ENCODE measurements at places on chromosomes 2 and 18.

DNA sequence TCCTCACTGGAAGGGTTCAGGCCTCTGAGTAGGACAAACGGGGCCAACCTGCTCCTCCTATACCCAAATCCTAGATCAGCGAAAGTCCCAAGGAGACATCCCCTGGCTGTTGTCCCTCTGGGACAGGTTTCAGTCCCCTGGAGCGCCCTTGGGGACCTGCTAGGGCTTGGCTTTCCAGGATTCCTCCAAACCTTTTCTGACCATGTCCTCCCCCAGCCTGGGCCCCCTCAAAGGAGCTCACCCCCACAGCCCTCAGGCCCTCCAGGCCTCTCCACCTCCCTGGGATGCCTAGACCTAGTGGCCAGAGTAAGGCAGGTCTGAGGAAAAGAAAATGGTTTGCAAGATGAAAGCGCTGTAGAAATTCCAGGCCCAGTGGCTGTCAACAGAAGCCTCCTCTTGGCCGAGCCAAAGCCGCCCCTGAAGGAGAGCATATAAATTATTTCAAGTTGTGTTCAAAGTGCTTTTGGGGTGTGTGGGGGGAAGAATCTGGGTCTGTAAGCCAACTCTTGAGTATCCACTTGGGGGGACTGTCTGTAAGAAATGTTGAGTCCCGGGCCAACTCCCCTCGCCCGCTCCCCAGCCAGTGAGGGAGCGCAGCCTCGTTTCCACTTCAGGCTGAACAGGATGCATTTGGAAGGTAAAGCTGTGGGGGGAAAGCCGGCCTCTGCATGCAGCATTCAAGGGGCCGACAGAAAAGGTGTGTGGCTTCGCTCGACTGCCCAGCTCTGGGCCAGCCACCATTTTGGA, 158.6 kb downstream of the DYSF start:
- ATAC-seq: no peak

DNA sequence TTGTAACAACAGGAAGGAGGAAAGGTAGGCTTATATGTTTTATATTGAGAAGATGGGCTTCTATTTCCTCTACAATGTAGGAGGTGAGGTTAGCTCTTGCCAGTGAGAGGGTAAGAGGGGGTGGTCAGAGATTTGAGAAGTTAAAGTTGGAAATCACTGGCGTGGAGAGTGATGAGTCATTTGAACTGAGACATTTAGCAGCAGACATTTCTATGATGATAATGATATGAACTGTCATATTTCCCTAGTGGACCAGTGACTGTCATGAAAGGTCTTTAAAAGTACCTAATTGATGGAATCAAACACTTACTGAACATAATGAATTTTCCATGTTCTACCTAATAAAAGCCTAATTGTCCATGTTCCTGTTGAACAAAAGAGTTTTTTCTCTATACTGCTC, 126.1 kb downstream of the FAM161A start:
- no peak for ATAC-seq

DNA sequence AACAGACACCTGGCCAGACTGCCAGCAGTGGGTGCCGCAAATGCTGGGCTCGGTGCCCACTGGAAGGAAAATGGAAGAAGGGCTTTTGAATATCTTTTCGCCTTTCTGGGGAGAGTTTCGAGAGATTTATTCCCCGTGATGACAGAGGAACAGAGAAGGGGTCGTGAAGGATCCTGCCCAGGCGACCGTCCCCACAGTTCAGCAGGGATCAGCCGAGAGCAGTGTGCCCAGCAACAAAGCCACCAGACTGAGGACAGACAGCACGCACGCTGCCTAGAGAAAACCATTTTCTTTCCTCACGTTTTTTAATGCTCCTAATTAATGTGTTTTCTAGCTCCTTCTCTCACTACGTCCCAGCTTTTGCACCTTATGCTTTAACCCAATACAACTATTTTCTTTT, 47.7 kb downstream of the XRCC5 start:
- no peak for ATAC-seq

- no peak for ATAC-seq
These were observed 264.8 kb upstream of the RND3 start for GRCh38 chr2:150752229-150752628.

GRCh38 chr2:227455200-227455599, 16.8 kb upstream of the AGFG1 start:
- ATAC-seq: no peak

- no peak for ATAC-seq
These were observed 7.1 kb downstream of the TMEM163 start for GRCh38 chr2:134711692-134712091.

DNA sequence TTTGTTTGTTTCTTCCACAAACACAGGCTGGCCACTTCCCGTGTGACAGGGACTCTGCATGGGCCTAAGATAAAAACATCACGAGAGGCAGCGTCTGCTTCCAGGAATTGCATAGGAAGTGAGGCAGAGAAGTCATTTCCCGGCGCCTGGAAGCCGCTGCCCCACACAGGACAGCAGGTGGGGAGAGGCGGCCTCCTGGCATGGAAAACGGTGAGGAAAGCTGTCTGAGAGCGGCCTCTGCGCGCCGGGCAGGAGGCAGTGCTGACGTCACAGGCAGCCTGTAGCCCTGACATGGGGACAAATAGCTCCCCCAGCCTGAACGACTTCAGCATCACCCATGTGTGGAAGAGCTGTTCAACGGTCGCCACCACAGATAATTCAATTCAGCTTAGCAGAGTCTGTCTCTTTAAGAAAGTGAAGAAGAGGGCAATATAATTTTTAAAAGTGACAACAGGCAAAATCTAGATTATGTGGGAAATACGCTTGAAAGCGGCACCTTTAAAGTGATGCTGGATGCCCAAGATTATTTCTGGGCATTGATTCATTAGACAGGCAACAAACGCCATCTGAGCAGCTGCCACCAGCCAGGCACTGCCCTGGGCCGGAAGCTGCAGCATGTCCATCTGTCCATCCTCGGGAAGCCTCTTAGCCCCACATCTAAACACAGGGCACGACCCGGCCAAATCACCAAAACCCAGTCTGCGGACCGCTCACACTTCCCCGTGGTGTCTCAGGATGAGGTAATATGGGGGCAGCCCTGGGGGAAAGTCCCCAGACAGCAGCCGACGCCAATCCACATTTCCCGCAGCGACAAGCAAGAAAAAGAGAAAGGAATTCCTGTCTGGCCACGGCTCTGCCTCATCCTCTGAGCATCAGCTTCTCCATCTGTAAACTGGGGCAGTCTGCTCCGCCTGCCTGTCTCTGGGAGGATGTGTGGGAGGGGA, 138.9 kb downstream of the PXDN start:
- no peak for ATAC-seq

DNA sequence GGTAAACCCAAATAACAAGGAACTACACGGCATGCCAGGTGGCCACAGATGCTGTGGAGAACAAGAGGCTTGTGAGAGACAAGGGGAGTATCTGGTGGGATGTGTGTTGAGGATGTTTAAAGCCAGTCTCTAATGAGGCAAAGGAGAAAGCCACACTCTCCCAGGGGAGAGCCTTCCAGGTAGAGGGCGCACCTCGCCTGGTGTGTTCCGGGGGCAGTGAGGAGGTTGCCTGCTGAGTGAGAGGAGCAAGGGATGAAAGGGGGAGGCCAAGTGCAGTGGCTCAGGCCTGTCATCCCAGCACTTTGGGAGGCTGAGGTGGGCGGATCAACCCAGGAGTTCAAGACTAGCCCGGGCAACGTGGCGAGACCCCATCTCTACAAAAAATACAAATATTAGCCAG, 16.2 kb downstream of the SAG start:
- no peak for ATAC-seq

DNA sequence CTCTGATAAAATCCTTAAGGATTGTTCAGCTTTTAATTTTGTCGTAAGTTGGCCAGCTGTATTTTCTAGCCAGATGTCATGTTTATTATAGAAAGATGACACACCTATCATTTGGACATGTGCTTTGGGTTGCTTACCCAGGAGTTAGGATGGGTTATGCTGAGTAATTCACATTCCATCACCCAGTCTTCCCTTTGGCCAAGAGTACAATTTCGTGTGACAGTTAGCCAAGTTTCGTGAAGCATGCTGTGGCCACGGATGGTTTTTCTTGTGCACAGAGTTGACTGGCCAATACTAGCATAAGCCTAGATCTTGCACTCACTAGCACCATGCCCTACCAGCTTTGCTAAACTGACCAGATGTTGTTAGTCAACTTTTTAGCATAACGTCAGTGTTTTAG, 5.8 kb downstream of the MAPRE3 start:
- no peak for ATAC-seq

- ATAC-seq: peak; percentile 72
These were observed 69.3 kb upstream of the MCFD2 start for GRCh38 chr2:46984642-46985476.

- no peak for ATAC-seq
These were observed 15.2 kb upstream of the FAHD2A start for GRCh38 chr2:95387358-95387757.

DNA sequence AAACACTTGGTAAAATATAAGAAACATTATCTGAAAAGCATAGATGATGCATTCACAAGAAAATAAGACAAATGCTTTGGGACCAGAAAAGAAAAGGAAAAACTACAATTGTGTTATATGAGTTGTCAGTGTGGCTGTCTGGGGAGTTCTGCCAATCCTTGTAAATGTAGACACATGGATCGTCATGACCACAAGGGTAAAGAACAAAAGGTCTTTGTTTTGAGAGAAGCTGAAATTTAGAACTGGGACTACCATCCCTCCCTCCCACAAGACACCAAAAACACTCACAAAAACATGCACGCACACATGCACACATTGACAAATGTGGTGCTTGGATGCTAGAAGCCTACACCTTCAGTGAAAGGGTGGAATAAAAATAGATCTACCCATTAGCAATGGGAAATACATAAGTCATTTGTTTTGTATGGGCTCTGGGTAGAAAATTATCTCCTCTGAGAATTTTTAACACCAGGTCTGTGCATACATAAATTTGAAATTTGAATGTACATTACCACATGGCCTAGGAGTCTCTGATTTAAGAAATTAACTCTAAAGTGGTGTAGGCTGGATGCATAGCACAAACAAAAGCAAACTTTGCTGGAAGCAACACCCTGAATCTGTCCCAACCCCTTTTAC, 266.2 kb upstream of the SLC39A10 start:
- ATAC-seq: no peak

DNA sequence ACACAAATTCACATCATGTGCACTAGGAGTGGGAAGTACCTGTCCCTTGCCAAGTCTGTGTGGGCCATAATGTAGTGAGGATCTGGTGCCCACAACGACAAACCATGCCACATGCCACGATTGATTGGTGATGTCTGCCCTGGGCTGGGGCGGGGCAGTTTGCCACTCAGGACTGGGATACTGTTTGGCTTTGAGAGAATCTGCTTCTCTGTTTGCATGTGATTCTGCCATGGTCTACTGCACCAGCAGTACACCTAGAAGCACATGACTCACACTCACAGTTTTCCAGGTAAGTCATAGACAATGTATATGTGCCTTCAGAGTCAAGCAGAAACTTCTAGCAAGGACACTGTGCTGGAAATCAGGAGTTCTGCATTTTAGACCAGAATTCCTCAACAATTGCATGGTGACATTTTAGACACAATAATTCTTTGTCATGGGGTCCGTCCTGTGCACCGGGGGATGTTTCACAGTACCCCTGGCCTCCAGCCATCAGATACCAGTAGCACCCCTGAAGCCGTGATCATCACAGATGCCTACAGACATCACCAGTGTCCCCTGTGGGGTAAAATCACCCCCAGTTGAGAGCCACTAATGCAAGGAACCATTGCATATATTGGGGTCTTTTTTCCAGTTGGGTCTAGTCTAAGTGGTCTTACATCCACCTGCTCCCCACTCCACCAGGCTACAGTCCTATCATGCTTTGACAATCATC, 278.3 kb downstream of the EIPR1 start:
- peak; percentile 65 for ATAC-seq

GRCh38 chr2:224036731-224037361, 2.2 kb downstream of the SERPINE2 start:
- no peak for ATAC-seq

DNA sequence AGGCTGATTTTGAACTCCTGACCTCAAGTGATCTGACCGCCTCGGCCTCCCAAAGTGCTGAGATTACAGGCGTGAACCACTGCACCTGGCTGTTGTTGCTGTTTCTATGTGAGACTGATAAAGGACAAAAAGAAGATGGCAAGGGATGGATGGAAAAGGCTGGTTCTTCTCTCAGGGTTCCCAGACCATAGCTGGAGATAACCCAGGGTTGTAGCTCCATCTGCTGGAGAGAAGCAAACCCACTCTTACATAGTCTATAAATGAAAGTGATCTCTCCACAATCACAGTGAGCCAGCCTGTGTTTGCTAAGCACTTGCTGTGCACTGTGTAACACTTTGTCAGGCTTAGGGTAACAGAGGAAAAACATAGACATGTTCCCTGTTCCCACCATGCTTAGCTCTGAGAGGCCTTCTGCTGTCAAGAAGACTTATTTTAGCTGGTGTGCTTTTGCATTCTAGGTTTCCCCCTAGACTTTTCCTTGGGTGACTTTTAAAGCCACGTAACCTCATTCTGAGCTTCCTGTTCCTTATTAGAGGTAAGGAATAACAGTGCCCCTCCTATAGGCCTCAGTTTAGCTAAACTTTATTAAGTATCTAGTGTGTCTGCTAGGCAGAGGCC, 49.7 kb downstream of the LIMS1 start:
- peak; percentile 88 for ATAC-seq

DNA sequence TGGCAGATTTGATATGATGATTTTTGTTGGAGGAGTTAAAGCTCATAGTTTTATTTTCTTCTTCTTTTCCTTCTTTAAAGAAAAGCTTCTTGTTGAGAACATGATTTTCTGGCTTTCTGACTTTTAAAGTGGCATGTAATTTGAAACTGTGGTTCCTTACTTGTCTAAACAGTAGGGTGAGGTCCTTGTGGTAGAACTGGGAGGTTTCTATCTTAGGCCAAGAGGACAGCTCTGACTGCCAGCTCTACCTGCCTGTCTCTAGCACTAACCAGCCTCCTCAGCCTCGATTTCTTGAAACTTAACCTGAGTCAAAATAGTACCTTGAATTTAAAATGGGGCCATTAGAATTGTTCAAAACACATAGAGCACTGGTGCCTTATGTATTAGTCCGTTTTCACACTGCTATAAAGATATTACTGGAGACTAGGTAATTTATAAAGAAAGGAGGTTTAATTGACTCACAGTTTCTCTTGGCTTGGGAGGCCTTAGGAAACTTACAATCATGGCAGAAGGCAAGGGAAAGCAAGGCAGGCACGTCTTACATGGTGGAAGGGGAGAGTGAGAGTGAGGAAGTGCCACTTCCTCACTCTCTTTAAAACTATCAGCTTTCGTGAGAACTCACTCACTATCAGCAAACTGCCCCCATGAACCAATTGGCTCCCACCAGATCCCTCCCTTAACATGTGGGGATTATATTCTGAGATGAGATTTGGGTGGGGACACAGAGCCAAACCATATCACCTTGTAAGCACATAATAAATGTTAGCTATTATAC, 119.0 kb downstream of the CERS6 start:
- ATAC-seq: no peak

GRCh38 chr2:206075113-206075512, 10.9 kb downstream of the INO80D start:
- no peak for ATAC-seq

DNA sequence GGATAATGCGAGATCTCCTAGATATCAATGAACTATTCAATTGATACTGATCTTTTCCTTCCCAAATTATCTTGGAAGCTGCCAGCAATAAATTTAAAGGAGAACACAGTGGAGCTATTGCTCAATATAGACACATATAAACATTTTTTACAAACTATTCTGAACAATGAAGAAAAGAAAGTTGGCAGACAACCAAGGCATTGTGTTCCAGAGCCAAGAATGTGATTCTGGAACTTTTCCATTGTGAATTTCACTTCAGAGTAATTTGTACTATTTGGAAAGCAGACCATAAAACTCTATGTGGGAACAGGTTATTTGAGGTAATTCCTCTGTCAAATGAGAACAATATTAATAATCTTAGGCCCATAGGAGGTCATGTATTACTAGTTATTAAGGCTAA, 588.2 kb downstream of the IRS1 start:
- no peak for ATAC-seq

GRCh38 chr18:13893418-13893760, 21.9 kb downstream of the MC2R start:
- ATAC-seq: no peak

Measured in esophagus mucosa (tissue), 1 donor.